Gastroesophageal sphincter (tissue), 4 donors: ENCODE measurements at places on chromosomes 5 and 9.

DNA sequence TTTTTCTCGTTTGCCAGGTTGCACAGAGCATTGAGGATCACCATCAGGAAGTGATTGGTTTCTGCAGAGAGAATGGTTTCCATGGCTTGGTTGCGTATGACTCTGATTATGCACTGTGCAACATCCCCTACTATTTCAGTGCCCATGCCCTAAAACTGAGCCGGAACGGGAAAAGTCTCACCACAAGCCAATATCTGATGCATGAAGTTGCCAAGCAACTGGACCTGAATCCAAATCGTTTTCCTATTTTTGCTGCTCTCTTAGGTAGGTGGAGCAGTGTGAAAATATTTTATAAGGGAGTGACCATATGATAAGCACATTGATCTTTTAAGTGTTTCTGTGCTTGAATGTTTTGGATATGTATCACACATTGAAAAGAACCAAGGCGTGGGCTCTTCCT, 17.7 kb upstream of the FAM120AOS start:
- ATAC-seq, result no peak

GRCh38 chr9:17138503-17138902, 3.7 kb downstream of the CNTLN start:
- ATAC-seq, result no peak

DNA sequence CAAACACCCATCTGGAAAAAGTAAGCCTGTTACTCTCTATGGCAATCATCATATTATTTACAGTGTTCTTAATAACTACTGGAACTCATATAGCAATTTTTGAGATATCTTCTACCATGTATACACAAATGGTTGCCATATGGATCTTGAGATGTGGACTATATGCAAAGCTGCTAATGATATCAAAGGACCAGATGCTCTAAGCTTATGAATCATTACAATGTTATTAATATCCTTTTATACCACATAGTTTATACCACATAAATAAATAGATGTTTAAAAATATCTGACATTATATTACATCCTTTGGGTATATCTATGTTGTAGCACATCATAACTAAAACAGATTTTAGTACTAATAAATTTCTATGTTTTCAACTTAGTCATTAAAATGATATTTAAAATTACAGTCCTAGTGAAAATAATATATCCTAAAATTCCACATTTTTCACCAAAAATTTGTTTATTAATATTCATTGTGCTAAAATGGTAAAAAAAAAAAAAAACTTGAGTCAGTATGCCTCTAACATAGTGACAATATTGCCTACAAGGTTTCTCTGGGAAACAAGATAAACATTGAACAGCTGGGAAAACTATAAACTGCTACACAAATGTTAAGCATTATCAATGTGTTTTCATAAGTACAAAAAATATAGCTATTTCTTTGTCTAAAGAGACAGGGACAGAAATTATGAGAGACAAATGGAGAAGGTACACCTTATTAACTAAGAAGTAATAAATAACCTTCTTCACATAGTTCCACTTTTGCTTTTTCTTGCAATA, 85.5 kb downstream of the DTWD2 start:
- ATAC-seq, result no peak

- ATAC-seq, result no peak
These were observed 20.7 kb downstream of the PTPN3 start for GRCh38 chr9:109477258-109478050.

DNA sequence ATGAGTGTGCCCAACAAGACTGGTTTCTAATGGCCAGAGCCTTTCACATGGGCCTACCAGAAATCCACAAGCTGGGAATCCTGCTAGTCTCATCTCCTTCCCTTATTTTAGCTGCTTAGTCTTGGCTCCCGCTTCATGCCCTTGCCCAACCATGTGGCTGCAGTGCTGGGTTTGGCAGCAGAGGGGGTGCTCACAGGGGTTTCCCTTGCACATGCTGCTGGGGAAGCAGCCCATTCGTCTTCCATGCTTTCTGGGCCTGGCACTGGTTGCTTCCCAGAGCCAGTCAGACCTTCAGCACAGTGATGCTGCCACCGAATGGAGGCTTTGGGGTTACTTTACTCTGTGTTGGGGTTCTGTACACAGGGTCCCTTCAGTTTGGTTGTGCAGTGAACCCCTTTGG, 26.3 kb downstream of the SLC46A2 start:
- ATAC-seq, result no peak

DNA sequence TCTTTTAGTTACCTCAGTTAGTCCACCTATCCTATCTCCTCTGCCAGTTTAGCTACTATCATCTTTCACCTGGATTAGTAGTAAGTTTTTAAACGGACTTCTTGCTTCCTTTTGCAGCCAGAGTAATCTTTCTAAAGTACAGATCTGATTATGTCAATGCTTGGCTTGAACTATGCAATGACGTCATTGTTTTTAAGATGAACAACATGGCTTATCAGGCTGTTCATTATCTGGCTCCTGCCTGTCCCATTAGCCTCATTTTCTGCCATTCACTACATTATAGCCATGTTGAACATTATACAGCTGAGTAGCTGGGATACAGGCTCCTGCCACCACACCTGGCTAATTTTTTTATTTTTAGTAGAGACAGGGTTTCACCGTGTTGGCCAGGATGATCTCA, 98.7 kb downstream of the RANBP17 start:
- no peak for ATAC-seq

- no peak for ATAC-seq
These were observed 219.9 kb upstream of the NFIL3 start for GRCh38 chr9:91643481-91644077.
